ENCODE measurements at places on chromosomes 13 and 19. TPM values are rescaled to one million over a fixed set of nuclear protein-coding genes. Genes with fewer than 3 reads are reported as not detected.

- no peaks in the 10 kb centered on the region for H3K36me3 ChIP-seq
- H3K4me1 ChIP-seq: no peaks in the 10 kb centered on the region
- H3K27ac ChIP-seq: no peak overlapping the region
- DNase-seq: no peak
- H3K4me3 ChIP-seq: no peak overlapping the region
These were observed 458.1 kb upstream of the ARGLU1 start for GRCh38 chr13:107025991-107026390.

The NRTN gene
- total RNA-seq: 0.30 TPM

DNA sequence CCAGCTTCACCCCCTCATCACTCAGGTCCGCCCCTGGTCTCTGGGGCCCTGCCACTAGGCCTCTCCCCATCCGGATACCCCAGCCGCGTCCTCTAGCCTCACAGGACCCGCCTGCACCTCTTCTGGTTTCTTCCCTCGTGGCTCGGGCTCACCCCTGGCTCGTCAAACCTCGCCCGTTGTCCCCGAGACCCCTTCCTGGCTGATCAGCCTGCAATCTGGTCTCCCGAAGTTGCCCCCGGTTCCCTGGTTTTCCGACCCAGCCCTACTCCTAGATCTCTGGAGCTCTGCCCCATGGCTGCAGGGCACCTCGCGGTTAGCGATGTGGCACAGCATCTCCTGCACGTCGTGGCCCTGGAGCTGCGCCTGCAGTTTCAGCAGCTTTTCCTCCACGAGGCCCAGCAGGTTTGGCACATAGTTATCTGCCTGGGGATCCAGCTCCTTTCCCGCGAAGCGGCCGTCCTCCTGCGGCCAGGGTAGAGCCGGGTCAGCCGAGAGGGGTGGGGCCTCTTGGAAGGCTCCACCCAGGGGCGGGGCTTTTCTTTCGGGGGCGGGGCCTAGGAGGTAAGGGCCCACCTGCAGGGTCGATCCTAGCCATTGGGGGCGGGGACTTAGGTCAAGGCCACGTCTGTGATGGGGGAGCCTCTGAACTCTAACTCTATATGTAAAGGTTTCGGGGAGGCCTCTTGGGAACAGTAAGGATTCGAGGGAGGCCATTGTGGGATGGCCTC is 2.4 kb upstream of the RGL3 start:
- peaks cover 36% of the 10 kb centered on the region for H3K27me3 ChIP-seq
- no peak for DNase-seq
- H3K27ac ChIP-seq: no peak overlapping the region
- no peak overlapping the region for H3K4me3 ChIP-seq

GRCh38 chr19:46927106-46927505 is 66.3 kb downstream of the ARHGAP35 start:
- H3K27me3 ChIP-seq: no peaks in the 10 kb centered on the region
- H3K4me1 ChIP-seq: peaks cover 31% of the 10 kb centered on the region
- DNase-seq: no peak
- H3K4me3 ChIP-seq: no peak overlapping the region

DNA sequence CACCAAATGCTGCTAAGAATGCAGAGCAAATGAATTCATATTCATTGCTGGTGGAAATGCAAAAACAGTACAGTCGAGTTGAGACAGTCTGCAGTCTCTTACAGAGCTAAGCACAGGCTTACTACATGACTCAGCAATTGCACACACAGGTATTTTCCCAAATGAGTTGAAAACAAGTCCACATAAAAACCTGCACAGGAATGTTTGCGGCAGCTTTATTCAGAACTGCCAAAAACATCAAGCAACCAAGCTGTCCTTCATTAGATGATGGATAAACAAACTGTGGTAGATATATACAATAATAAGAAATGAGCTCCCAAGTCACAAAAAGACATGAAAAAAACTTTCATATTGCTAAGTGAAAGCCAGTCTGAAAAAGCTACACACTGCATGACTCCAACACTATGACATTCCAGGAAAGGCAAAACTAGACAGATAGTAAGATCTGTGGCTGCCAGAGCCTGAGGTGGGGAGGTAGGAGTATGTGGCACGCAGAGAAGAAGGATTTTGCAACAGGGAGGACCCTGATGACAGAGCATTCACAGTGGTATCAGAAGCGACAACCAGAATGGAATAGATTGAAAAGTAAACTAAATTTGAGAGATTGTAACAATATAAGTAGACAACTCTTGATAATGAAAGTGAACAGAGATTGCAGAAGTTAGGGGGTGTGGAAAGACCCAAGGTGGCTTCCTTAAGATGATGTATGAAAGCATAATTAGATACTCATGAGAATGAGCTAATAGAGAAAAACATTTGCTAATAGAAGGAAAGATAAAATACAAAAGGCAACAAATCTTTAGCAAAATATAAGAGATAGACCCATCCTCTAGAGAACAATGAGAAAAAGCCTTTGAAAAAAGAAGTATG is 52.7 kb downstream of the TSC22D1 start:
- H3K36me3 ChIP-seq: no peaks in the 10 kb centered on the region
- H3K4me1 ChIP-seq: peaks cover 2% of the 10 kb centered on the region
- H3K27me3 ChIP-seq: no peaks in the 10 kb centered on the region
- no peak overlapping the region for H3K27ac ChIP-seq
- peak; percentile 43 for DNase-seq

- H3K4me1 ChIP-seq: peaks cover 15% of the 10 kb centered on the region
- H3K27ac ChIP-seq: peak overlapping the region; percentile 5
- DNase-seq: peak; percentile 26
- H3K36me3 ChIP-seq: no peaks in the 10 kb centered on the region
- H3K27me3 ChIP-seq: no peaks in the 10 kb centered on the region
These were observed 18.0 kb downstream of the ARHGAP35 start for GRCh38 chr19:46878613-46879375.

- H3K4me3 ChIP-seq: no peak overlapping the region
- no peak for DNase-seq
- no peak overlapping the region for H3K27ac ChIP-seq
- peaks cover 17% of the 10 kb centered on the region for H3K4me1 ChIP-seq
- no peaks in the 10 kb centered on the region for H3K36me3 ChIP-seq
- H3K27me3 ChIP-seq: no peaks in the 10 kb centered on the region
These were observed 17.3 kb upstream of the ERCC1 start for GRCh38 chr19:45440873-45441654.
